ENCODE measurements at places on chromosomes 5 and 9.

DNA sequence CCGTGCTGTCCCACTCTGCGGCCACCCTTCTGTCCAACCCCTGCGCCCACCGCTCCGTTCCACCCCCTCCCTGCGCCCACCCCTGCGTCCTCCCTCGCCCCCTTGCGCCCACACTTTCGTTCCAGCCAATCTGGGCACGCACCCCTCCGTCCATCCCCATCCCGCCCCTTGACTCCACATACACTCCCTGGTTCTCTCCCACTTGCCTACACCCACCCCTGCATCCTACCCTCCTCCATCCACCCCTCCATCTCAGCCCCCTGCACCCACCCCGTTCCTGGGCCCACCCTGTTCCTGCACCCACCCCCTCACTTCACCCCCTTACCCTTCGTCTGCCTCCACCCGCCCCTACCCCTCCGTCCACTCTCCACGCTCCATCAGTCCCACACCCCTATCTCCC is 7.0 kb downstream of the ADAMTS13 start:
- no peak for DNase-seq

GRCh38 chr9:101197026-101197425 is 168.5 kb downstream of the PLPPR1 start:
- no peak for DNase-seq

- no peak for DNase-seq
Observed at GRCh38 chr9:4921449-4921848, 63.6 kb upstream of the JAK2 start.

DNA sequence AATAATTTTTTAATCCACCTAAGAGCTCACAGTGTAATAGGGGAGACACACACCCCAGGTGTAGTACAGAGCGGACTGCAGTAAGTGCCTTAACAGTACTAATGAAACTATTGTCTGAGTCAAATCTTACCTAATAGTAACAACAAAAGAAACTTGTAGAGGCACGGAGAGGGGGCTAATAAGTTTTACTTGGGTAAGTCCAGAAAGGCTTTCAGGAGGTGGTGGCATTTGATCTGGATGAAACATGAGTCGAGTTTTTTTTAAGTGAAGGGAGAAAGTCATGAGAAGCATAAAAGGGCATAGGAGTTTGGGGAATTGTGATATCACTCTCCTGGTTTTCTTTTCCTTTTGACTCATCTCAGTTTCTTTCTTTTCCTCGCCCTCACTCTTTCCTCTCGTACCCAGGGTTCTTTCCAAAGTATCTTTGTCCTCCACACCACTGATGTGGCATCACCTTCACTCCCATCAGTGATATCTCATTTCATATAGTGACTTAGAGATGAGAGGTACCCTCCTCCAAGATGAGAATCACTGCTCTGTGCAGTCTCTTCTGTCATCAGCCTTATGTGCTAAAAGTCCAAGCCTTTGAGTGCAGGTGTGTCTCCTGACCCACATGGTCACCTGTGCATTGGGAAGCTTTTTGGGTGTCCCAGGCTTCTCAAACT is 2.0 kb downstream of the CTNNA1 start:
- DNase-seq: no peak

DNA sequence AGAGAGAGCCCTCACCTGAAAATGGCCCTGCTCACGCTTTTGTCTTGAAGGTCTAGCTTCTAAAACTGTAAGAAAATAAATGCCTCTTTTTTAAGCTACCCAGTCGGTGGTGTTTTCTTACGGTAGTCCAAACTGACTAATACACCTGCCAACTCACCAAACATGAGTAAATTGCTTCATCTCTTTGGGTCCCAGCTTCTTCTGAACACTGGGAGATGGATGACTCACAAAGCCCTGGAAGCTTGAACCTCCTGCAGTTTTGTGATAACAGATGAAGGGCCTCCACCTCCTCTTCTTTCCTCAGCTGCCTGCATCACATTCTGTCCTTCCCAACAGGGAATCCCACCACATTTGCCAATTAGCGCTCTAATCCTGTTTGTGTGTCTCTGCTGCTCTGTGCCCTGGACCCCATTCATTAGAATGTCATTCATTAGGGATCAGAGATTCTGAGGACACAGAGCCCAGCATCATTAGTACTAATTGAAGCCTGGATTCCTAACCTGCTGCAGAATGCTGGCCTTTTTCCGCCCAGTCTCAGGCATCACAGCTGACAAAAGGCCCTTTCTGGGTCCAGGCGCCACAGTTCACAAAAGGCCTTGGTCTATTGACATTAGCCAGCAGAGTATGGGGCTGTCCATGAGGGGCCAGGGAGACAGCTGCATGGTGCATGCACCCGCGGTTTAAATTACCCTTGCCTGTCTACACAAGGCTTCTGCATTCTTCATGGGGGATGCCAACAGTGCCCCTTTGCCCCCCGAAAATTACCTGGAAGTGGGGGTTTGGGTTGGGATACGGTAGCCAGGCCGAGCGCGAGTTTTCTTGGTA is 349.3 kb downstream of the SEMA5A start:
- DNase-seq: no peak

- no peak for DNase-seq
Observed at GRCh38 chr9:126296687-126297086, 29.9 kb upstream of the MVB12B start.

- DNase-seq: peak; percentile 11
Observed at GRCh38 chr9:9352877-9353481, 1259.8 kb downstream of the PTPRD start.

- no peak for DNase-seq
Observed at GRCh38 chr5:78512435-78512834, 136.1 kb downstream of the LHFPL2 start.

GRCh38 chr5:170880084-170880483 is 18.3 kb downstream of the RANBP17 start:
- no peak for DNase-seq

DNA sequence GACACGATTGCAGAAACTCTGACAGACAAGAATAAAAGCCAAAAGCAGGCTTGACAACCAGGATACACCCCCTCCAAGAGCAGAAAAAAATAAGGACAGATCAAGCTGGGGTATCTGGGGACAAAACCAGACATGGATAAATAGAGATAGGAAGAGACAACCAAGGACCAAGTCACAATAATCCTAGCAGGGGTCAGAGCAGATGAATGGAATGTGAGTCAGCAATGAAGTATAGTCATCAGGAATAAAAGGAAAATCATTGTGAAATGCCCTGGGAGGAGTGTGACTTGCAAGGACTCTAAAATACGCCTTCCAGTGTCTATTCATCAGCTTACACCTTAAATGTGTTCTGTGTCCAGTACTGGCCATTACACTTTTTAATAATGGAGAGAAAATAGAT is 206.8 kb downstream of the CAAP1 start:
- DNase-seq: no peak

GRCh38 chr5:54772231-54772630 is 213.2 kb downstream of the ESM1 start:
- DNase-seq: no peak

GRCh38 chr5:102691434-102691833 is 63.7 kb upstream of the PAM start:
- DNase-seq: no peak

DNA sequence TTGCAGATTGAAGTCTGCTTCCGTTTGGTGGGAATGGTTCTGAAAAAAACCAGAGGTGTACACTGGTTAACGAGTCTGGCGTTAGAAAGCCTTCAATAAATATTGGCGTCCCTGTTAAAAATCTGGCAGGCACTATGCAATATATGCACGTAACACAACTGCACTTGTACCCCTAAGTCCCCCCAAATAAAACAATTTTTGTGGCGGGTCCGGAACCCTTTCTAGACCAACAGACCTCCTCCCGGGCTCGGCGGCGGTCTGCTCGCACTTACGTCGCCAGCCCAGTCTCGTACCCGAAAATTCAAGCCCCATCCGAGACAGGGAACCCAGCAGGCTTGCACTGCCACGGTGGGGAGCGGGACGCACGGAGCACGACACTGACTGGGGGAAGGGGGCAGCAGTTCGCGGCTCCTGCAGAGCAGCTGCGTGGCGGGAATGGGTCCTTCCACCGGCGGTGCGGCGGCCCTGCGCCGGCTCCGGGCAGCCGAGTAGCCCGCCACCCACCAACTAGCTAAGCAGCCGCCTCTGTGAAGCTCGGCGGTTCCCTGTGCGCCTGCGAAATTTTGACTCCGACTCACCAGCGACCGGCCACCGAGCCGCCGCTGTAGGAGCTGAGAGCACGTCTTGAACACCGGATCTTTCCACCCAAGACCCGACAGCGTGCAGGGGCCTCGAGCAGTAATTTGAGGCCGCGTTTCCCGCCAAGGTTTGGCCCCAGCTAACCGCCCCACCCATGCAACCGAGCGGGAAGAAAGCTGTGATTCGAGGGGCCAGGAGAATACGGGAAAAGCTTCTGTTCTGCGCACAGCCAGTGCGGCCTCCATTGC is 3.9 kb downstream of the MCIDAS start:
- DNase-seq: peak; percentile 31

- no peak for DNase-seq
Observed at GRCh38 chr5:172115541-172115982, 72.5 kb downstream of the STK10 start.

GRCh38 chr9:135869909-135870308 is 37.4 kb downstream of the CAMSAP1 start:
- DNase-seq: no peak

DNA sequence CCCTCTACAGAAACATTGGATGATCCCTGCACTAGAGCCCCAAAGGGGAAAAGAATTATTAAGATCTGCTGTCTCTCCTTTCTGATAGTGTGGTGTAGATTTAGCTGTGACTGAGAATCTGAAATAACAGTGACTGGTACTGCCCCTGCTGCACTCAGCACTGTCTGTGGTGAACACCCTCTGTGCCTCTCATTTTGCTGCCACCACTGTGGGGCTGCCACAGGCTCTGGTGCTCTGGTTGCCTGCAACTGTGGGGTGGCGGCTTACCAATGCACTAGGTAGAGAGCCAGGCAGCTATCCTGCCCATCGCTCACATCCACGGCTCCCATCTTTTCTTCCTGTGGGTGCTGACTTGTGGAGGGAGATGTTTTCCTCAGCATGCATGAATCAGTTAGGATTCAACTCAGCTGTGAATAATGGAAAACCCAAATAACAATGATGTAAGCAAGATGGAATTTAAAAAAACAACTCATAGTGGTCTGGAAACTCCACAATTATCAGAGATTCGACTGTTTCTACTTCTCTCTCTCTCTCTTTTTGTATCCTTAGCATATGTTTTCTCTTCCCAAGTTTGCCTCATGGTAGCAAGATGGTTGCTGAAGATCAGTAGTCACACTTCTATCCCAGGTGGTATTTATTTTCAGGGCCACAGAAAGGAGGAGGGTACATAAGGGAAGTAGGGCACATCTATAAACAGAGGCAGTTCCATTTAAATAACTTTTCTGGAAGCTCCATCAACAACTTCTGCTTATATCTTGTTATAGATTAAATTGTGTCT is 99.8 kb upstream of the DAP start:
- no peak for DNase-seq

- DNase-seq: no peak
Observed at GRCh38 chr9:20476912-20477521, 145.3 kb downstream of the MLLT3 start.

DNA sequence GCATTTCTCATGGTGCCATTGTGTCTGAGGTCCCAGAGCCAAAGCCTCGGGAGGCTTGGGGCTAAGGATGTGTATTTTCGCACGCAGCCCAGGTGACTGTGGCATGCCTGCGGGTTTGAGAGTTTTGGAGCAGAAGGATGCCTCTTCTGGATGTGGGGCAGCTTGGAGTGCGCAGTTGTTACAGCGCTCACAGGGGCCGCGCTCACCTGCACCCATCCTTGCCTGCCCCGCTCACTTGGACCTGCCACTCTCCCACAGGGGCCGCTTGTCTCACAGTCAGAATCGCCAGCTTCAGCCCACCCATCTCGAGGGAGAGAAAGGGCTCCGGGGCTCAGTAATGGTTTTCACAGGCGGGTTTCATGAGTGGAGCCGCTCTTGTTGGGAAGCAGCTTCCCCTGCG is 132.9 kb downstream of the MVB12B start:
- no peak for DNase-seq

GRCh38 chr9:16352791-16353401 is 517.6 kb downstream of the BNC2 start:
- DNase-seq: no peak

DNA sequence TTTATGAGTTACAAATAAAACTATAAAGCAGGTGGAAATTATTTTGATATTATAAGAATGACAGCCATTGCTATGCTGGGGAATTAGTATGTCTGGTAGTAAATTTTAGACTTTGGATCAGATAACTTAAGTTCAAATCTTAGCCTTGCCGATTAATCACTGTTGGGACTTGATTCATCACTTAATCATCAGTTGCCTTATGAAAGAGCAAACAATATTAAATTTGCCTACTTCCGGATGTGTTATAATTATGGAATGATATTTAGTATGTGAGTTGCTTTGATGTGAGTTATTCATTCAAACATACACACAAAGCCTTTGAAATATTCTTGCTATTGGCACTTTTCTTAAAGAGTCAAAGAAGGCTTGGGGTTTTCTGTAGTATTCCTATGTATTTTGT is 717.7 kb downstream of the BRINP1 start:
- DNase-seq: no peak

GRCh38 chr5:167657016-167657415 is 634.4 kb upstream of the WWC1 start:
- DNase-seq: no peak

- no peak for DNase-seq
Observed at GRCh38 chr9:13445103-13445500, 165.6 kb upstream of the MPDZ start.

GRCh38 chr5:60883229-60883628 is 39.2 kb upstream of the ELOVL7 start:
- no peak for DNase-seq

- no peak for DNase-seq
Observed at GRCh38 chr5:53027913-53028312, 38.8 kb downstream of the ITGA2 start.

- no peak for DNase-seq
Observed at GRCh38 chr5:168740092-168740800, 161.1 kb upstream of the PANK3 start.

- DNase-seq: no peak
Observed at GRCh38 chr9:109213285-109214121, 46.5 kb upstream of the FRRS1L start.

DNA sequence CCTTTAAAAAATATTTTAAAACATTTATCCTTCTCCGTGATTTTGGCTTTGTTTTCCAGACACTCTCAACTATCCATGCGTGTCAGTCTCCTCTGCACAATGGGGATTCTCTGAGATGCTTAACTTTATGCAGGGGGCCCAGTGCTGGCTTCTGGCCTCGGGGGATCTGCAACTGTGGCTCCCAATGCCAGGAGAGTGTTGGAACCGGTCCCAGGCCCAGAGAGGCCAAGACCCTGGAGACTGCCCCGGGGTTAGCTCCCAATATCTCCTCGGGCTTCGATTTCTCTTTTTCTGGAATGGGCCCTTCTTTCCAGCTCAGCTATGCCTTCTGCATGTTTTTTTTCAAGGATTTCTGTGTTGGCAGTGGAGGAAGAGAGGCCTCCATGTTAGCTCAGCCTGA is 20.1 kb upstream of the SARDH start:
- DNase-seq: no peak

DNA sequence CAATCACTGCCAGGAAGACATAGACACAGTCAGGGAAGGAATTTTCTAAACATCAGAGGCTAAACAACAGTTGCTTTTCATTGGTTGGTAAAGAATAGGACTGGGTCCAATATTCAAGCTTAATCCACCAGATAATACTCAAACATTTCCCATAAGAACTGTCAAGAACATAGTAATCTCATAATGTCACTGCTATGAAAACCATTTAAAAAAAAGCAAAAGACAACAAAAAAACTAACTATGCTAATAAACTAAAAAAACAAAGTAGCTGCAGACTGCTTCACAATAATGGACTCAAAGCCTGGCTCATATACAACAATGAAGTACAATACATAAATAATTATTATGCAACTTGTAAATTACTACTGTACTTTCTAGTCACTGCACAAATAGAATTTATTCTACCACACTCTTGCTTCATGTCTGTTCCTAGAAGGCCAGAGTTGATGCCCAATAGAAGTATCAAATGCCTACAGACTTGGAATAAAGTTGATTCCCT is 148.7 kb downstream of the MLLT3 start:
- DNase-seq: no peak
